ENCODE measurements at places on chromosomes 6 and 20. TPM values are rescaled to one million over a fixed set of nuclear protein-coding genes. Genes with fewer than 3 reads are reported as not detected.

Gene TBP
- total RNA-seq: 22.9 TPM

Gene EPPIN
- total RNA-seq: not detected

Gene DCDC2
- total RNA-seq: 0.20 TPM

Gene CARMIL1
- total RNA-seq: 20.3 TPM

Gene CPNE5
- not detected for total RNA-seq

Gene CGA
- 26.6 TPM for total RNA-seq

Gene SYNDIG1
- not detected for total RNA-seq

Gene SLC22A16
- total RNA-seq: 0.42 TPM

Gene RAD21L1
- not detected for total RNA-seq

Gene AKAP12
- 28.4 TPM for total RNA-seq

Gene VARS1
- total RNA-seq: 51.2 TPM

Gene TENT5A
- total RNA-seq: 64.6 TPM

All from M059J (cell line).